Left renal cortex interstitium (tissue), 4 donors: ENCODE measurements at places on chromosomes 16 and 17.

DNA sequence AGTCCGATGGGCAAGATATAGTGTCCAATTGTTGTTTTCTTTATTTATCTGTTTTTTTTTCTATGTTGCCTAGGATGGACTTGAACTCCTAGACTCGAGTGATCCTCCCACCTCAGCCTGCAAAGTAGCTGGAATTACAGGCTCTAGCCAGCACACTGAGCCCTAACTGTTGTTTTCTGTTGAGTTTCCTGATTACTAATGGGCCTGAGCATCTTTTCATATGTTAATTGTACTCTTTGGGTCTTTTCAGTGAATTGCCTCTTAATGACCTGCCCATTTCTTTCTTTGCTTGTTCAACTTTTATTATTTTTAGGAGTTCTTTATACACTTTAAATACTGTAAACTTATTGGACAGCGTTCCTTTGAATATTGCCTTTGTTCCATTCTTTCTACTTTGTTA lies 213.0 kb downstream of the HS3ST3B1 start:
- no peak for DNase-seq

DNA sequence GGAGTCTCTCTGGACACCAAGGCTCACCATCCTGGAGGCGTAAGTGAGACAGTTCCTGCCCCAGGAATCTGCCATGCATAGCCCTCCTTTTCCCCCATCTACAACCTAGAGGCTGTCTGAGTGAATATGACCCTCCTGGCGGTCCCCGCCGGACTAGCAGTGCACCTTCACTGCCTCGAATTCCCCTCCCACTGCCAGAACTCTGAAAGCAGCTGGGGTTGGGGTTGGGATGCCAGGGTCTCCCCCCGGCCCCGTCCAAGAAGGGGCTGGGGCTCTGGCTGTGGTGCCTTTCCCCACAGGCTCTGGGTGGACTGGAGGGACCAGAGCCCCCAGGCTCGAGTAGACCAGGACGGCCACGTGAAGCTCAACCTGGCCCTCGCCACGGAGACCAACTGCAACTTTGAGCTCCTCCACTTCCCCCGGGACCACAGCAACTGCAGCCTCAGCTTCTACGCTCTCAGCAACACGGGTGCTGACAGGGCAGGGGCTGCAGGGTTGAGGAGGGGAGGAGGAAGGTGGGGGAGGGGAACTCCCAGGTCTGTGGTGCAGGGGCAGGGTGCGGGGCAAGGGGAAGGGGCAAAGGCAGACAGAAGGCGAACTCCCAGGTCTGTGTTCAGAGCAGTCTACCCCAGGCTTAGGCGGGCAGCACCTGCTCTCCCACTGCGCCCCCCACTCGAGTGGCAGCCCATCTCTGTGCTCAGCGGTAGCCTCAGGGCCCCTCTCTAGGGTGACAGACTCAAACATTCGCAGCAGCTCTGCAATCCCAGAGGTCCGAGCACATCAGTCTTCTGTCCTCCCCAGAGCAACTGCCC lies 1.2 kb downstream of the ZACN start:
- no peak for DNase-seq

DNA sequence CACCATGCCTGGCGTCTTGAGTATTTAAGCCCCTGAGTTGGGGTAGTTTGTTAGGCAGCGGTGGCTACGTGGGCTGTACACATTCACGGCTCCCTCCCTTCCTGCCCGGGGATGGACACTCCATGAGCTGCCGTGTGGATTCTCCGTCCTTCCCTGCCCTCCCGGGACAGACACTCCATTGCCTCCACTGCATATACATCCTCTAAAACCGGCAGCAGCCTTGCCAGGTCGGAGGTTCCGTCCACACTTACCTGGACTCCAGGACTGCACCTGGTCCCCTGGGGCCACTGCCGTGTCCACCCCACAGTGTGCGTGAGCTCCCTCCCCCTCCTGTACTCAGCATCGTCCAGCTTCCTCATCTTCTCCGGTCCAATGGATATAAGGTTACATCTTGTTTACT lies 3.5 kb upstream of the SPATA2L start:
- no peak for DNase-seq

GRCh38 chr17:82985428-82985805 lies 94.0 kb upstream of the METRNL start:
- DNase-seq = no peak

DNA sequence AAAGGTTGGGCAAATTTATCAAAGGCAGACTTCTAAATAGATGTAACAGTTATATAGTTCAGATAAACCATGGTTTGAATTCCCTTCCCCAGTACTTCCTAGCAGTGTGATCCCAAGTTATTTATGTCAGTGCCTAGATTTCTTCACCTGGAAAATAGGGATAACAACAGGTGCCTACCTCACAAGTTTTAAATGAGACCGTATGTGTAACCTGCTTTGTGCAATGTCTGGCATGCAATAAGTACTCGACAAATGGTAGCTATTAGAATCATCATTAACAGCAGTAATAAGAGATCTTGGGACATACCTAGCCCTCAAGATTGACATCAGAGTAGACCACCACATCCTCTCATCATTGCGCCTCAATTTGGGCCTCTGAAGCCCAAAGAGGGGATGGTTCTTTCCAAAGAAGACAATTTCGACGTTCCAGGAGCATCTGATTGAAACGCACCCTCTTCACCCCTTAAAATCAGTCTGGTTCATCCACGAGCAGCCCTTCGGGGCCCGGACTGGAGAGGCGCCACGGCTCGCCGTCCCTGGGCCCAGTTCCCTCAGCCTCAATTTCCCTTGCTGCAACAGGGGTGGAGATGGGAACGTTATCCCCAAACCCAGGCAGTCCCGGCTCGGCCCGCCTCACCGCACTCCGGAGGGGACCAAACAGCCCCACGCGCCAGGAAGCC lies 541 bp downstream of the ACACA start:
- DNase-seq = peak; percentile 37

DNA sequence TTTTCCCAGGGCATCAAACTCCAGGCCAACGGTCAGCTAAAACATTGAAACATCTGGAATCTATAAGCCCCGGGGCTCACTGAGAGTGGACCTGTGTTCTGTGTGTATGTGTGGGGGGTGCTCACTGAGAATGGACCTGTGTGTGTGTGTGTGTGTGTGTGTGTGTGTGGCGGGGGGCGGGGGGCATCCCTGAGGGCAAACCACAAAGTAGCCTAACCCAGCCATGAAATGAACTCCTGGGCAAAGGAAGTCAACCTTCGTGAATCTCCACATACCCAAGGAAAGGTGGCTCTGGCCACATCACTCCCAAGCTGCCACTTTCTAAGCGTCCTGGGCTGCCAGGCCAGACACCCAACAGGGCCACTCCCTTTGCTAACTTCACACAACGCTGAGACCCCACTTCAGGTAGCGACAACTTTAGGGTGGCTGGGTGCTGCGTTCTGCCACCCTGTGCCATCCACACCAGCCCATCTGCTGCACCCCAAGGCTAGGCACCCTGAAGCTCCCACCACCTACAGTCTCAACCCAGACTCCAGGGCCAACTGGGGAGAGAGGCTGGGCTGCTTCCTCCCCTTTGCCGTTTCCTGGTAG lies 1.6 kb downstream of the MAFG start:
- no peak for DNase-seq

GRCh38 chr17:8066841-8067775 lies 20.4 kb downstream of the ALOX12B start:
- DNase-seq = no peak

DNA sequence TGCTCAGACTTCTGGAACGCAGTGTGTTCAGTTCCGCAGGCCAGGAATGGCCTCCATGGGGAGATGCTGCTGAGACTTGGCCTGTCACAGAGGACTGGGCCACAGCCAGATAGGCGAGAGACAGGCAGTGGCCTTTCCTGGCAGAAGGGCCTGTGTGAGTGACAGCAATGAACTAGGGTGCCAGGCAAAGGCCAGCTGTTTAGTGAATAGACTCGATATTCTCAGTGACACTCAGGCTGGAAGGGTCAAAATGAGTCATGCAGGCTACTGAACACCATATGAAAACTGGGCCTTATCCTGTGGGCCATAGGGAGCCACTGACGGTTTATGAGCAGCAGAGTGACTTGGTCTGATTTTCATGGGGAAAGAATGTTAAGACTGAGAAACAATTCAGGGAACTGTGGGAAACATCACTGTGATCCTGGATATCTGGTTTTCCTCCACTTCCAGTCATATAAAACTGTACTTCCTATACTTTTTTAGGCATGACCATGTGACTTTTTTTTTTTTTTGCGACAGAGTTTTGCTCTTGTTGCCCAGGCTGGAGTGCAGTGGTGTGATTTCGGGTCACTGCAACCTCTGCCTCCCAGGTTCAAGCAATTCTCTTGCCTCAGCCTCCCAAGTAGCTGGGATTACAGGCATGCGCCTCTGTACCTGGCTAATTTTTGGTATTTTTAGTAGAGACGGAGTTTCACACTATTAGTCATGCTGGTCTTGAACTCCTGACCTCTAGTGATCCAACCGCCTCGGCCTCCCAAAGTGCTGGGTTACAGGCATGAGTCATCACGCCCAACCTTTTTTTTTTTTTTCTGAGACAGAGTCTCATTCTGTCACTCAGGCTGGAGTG lies 5.2 kb upstream of the NUBP1 start:
- no peak for DNase-seq

- DNase-seq = no peak
These were observed 36.3 kb upstream of the CDH1 start for GRCh38 chr16:68700831-68701230.

- DNase-seq = no peak
These were observed 117.7 kb downstream of the WSCD1 start for GRCh38 chr17:6187836-6188235.

GRCh38 chr16:77760800-77761199 lies 27.6 kb upstream of the VAT1L start:
- no peak for DNase-seq

GRCh38 chr16:31529108-31529936 lies 1.6 kb downstream of the AHSP start:
- DNase-seq = no peak

DNA sequence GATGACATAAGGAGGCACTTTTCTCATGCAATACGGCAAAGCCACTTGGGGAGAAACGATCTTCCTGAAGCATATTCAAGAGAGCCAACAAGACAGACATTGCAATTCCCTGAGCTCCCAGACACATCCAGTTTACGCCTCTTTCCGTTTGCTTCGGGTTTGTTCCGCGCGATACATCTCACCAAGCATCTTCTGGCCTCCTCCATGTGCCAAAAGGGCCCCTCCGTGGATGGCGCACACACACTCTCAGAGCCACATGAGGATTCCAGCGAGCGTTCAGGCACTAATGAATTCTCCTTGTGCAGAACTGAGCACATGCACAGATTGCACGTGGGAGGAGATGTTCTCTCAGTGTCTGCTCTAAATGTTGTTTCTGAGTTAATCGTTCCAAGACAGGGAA lies 146.7 kb upstream of the SHISA6 start:
- no peak for DNase-seq

- no peak for DNase-seq
These were observed 38.9 kb downstream of the ST3GAL2 start for GRCh38 chr16:70399951-70400350.

GRCh38 chr17:42312285-42313130 lies 24.2 kb downstream of the STAT5A start:
- DNase-seq = no peak

DNA sequence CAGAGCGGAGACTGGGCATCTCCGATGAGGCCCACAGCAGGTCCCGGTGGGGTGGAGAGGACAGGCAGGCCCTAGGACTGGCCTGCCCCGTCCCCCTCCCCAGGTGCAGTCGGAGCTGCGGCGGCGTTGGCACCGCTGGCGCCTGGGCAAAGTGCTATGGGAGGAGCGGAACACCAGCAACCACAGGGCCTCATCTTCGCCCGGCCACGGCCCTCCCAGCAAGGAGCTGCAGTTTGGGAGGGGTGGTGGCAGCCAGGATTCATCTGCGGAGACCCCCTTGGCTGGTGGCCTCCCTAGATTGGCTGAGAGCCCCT lies 9.4 kb downstream of the GCGR start:
- DNase-seq = no peak

GRCh38 chr16:77214411-77215138 lies 15.4 kb downstream of the SYCE1L start:
- DNase-seq = no peak

DNA sequence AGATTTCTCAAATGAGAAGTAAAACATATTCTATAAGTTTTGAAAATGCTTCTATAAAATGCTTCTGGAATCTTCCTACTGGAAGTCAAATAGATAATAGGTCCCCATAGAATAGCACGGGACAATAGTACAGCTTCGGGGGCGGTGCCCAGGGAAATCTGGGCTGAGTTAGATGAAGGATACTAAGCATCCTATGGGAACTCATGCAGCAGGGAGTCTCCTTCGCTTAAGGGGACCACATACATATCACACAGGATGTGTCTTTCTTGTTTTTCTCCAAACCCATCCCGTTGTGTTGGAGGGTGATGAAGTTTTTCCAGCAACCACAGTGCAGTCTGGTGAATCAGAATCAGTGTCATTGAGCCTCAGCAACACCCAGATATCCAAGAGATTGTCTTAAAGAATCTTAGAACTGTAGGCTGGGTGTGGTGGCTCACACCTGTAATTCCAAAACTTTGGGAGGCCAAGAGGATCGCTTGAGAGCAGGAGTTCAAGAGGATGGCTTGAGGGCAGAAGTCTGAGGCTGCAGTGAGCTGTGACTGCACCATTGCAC lies 84.2 kb downstream of the PITPNC1 start:
- no peak for DNase-seq

GRCh38 chr17:32759476-32759875 lies 117.4 kb downstream of the MYO1D start:
- no peak for DNase-seq

DNA sequence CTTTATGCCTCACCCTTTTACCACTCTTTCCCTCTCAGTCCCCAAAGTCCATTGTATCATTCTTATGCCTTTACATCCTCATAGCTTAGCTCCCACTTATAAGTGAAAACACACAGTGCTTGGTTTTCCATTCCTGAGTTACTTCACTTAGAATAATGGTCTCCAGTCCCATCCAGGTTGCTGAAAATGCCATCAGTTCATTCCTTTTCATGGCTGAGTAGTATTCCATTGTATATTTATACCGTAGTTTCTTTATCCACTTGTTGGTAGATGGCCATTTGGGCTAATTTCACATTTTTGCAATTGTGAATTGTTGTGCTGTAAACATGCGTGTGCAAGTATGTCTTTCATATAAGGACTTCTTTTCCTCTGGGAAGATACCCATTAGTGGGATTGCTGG lies 597.3 kb downstream of the WWOX start:
- DNase-seq = no peak

DNA sequence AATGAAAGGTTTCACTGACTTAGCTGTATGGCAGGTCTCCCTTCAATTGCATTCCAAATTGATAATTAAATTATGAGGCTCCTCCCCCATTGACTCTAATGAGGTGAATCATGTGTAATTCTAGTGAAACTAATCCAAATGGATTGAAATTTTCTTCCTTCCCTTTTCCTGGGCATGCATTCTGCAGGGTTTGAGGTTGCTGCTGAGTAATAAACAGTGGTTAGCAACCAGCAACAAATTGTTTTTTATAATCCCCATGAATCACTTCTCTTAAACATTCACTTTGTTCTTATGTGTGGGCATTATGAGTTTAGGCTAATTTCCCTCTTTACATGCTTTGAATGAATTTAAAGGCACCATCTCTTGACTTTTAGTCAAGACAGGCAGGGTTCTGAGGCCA lies 43.4 kb downstream of the MYOCD start:
- DNase-seq = no peak

GRCh38 chr16:86490859-86491639 lies 19.3 kb upstream of the FOXF1 start:
- no peak for DNase-seq

- DNase-seq = no peak
These were observed 5.7 kb upstream of the B9D1 start for GRCh38 chr17:19368229-19368628.

- DNase-seq = no peak
These were observed 108.2 kb downstream of the SLC39A11 start for GRCh38 chr17:72984145-72984925.

- DNase-seq = no peak
These were observed 28.1 kb downstream of the EMP2 start for GRCh38 chr16:10552281-10552680.

- no peak for DNase-seq
These were observed 273.0 kb upstream of the TBX2 start for GRCh38 chr17:61126473-61127249.
